ENCODE measurements at places on chromosomes 1 and 21.

DNA sequence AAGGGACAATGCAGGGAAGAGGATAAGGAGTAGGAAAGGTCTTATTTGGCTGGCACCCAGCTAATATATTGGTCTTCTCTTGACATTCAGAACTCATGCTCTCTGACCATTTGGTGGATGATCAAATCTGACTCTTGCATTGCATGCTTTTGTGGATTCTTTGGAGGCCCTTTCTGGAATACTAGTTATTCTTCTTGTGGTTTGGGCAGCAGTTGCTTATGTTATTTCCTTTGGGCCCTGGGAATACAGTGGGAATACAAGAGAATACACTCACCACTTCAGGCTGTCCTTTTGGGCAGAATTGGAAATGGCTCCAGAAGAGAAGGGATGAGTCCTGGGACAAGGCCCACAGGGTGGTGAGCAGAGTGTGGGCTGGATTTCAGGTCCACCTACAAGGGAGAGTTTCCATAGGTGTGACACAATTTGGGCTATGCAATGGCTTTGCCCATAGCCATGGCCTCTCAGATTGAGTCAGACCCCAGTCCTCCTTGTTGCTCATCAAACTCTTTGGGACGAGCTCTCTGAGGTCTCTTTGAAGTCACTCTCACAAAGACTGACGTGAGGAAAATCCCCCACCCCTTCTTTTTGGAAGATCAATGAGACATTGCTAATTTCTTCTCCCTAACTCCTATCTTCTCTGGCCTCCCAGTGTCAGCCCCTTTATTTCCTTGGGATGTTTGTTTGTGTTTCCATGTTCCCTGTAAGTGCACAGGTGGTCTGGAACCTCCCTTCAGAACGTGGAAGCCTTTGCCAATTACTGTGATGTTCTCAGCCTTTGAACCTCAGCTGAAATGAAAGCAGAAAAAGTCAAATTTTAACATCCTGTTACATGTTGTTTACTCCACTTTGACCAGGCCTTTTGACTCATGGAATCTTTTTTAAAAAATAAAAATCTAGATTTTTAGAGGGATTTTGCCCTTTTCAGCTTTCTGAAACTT is 19.4 kb downstream of the HSD11B1 start:
- peak; percentile 65 for DNase-seq

DNA sequence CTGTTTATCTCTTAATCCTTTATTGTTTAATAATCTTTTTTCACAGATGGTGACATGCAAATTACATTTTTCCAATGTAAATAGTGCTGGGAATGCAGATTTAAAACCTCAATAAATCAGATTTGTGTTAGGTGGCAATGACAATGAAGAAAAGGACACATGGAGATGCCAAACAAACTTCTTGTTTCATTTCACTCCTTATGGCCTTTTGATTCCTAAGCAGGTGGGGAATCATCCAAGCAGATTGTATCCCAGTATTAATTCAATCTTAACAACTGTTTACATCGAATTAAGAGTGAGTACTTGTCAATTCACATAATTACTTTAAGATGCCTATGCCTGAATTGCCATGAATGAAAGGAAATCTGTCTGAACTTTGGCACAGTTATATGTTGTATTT is 98.9 kb upstream of the RGS18 start:
- DNase-seq = no peak

GRCh38 chr1:208242146-208242545 is 2.0 kb downstream of the PLXNA2 start:
- no peak for DNase-seq

DNA sequence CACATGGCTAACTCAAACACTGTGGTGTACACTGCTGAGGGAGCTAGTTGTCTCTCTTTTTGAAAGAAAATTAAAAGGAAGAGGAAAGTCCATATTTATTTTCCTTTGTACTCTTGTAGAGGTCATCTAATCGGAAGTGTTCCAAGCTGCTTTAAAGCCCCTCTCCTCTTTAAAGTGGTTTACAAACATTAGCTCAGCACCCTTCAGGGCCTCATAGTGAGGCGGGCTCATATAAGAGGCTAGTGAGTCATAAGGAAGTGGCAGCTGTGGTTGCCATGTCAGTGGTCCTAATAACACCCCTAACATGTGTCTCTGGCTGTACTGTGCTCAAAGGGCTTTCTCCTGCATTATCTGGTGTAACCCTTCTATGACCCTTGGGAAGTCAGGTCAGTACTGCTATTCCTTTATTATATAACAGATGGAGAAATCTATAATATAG is 104.4 kb upstream of the SERBP1 start:
- no peak for DNase-seq

GRCh38 chr1:96983866-96984265 is 262.3 kb downstream of the PTBP2 start:
- no peak for DNase-seq

DNA sequence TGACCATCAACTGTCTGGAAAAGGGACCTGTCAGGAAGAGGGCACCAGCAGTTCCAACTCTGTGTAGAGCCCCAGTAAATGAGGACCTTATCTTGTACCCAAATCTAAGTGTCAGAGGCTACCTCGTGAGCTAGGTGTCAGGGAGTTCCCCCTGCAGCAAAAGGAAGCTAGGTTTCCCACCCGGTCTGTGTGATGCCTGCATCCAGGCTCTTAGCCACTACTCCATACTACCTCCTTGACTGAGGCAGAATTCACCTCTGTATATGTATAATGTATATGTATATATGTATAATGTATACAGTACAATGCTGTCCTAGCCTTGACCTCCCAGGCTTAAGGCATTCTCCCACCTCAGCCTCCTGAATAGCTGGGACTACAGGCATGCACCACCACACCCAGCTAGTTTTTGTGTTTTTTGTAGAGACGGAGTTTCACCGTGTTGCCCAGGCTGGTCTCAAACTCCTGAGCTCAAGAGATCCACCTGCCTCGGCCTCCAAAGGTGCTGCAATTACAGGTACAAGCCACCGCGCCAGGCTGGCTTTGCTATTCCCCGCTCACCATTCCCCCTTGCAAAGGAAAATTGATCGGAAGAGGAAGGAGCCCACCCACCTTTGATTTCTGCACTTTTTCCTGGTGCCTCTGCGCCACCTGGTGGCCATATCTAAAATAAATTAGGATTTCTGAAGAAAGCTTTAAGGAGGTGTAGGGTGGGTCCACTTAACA is 15.7 kb upstream of the LUZP1 start:
- DNase-seq = peak; percentile 47

GRCh38 chr1:163440090-163440489 is 118.3 kb downstream of the NUF2 start:
- DNase-seq = no peak

- no peak for DNase-seq
Observed at GRCh38 chr21:38825921-38826320, 20.2 kb downstream of the ETS2 start.

GRCh38 chr1:54012008-54012325 is 6.0 kb downstream of the LDLRAD1 start:
- DNase-seq = no peak

DNA sequence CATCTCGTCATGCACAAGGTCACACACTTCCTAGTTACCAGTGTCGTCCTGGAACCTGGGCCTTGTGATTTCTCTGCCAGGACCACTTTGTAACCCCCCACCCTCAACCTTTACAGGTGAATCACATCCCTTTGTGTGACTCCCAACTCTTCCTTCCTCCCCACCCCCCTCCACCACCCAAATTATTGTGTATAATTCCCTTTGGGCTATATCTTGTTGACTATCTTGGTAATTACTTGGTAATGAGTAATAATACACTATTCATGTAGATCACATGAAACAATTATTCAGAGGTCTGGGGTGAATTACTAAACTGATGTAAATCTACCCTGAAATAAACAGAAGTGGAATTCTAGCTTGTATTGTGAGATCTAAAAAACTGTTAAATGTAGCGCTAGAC is 1.7 kb downstream of the KCNK1 start:
- no peak for DNase-seq

DNA sequence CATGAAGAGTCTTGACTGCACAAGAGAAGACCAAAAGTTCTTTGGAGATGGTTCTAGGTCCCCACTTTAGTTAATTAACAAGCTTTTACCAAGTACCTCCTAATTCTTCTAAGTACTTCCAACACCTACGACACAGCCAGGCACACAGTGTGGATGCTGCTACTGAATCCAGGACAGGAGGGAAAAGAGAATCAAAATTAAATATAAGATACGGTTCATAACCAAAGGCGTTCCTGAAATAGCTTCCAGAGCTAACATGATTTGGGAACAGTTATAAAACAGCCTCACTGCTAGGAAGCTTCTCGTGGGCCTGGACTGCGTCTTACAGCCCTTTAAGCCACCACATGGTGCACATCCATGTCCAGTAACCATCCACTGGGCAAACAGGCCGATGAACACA is 75.0 kb downstream of the CD34 start:
- no peak for DNase-seq

- no peak for DNase-seq
Observed at GRCh38 chr1:175555266-175555665, 188.1 kb downstream of the TNR start.

- no peak for DNase-seq
Observed at GRCh38 chr1:39900662-39901463, 854 bp downstream of the MYCL start.

GRCh38 chr1:20399606-20400180 is 86.3 kb downstream of the CAMK2N1 start:
- DNase-seq = no peak

DNA sequence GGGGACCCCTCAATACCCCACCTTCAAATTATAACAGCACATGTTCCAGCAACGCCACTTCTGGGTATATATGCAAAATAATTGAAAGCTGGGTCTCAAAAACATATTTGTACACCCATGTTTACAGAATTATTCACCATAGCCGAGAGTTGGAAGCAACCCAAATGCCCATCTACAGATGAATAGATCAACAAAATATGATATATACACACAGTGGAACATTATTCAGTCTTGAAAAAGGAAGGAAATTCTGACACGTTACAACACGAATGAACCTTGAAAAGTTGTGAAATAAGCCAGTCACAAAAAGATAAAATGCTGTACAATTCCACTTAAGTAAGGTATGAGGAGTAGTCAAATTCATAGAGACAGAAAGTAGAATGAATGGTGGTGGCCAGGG is 5.1 kb downstream of the TMCO4 start:
- no peak for DNase-seq

- DNase-seq = no peak
Observed at GRCh38 chr1:186843226-186843625, 14.5 kb downstream of the PLA2G4A start.

DNA sequence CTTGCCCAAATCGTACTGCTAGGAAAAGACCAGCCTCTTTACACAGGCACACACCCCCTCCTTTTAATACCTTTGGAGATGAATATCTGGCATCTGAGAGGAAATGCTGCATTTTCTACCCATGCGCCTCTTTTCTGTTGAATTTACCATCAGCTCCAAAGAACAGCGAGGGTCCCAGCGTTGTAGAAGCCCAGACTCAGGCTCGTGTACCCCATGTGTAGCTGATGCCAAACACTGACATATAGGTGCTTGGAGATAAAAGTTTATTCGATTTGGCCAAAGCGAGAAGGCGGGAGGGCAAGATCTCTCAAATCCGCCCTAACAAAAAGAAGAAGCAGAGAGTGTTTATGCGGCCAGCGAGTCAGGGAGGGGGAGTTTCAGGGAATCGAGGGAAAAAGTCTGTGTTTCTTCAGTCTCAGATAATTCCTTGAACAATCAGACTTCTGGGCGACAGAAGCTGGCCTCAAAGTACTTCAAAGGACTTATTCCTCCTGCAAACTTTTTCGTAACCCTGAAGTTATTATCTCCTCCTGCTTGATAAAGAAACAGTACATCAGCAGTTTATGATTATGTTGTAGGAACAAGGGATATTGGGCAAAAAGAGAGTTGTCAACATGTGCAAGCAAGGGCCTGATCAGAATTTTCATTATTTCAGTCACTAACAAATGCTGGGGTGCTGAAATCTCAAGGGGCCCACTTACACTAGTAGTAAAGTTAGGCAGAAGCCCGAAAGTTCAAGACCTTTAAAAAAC is 642 bp upstream of the CREG1 start:
- no peak for DNase-seq

GRCh38 chr1:244210884-244211558 is 159.9 kb downstream of the ZBTB18 start:
- no peak for DNase-seq

DNA sequence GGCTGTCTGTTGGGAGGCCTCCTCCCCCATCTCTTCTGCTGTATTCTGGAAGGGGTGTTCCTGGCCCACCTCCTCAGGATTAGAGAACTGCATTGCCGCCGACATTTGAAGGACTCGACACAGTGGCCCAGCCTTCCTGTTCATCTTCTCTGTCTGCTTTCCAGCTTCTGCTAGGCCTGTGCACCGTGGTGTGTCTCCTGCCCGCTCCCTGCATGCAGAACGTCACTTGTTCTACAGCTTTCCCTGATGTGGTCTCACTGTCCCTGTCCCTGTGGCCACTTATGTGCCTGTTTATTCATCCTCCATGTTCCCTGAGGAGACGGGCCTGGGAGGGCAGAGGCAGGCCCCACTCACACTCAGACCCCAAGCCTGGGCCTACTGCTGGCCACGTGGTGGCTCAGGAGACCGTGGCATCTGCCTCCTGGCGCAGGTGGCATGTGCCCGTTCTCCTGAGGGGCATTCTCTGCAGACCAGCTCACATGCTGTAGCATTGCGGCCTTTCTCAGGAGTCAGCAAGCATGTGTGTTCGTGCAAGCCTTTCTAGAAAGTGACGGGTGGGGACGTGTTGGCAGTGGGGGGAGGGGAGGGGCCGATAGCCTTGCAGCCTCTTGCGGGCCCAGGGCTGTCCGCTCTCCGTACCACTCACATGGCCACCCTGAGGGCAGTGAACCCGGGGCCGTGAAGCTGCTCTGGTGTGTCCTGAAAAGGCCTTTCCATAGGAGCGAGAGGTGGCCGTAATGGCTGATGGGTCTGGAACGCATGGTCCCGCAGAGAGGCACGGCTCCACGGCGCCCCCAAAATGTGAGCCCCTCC is 35.9 kb downstream of the POFUT2 start:
- DNase-seq = no peak

DNA sequence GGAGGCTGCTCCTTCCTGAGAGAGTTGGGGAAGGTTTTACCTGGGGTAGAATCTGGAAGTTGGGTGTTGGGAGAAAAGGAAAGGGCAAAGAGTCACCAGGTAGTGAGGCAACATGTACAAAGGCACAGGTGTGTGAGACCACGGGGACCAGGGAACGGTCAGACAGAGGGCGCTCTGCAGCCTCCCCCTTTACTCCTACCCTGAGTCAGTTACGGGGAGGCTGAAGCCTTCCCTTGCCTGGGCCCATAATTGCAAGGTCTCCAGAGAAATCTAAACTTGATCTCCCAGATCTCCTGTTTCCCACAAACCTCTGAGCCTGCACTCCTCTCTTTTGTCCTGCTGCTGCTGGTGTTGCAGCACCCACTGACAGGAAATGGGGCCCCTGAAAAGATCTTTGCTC is 22.0 kb downstream of the CCN1 start:
- DNase-seq = no peak

GRCh38 chr1:219235903-219236481 is 62.3 kb downstream of the LYPLAL1 start:
- no peak for DNase-seq

- no peak for DNase-seq
Observed at GRCh38 chr21:32868631-32869454, 97.3 kb upstream of the PAXBP1 start.

DNA sequence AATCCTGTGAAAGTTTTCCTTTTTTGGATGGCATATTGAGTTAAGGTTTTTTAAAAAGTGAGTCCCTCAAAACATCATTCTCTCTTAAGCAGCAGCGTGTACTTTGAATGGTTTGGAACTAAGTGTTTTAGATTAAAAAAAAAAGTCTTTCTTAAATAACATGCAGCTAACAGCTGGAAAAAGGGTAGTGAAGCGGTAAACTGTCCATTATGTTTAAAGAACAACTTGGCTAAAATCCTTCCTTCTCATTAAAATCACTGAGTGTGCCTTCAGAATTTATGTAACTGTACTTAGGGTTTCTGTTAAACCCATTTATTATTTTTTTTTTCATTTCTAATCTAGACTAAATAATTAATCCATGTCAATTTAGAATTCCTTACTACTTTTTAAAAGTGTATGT is 254.2 kb upstream of the ADAMTS5 start:
- DNase-seq = no peak
